ENCODE measurements at places on chromosomes 4 and X. TPM values are rescaled to one million over a fixed set of nuclear protein-coding genes. Genes with fewer than 3 reads are reported as not detected.

The GPRASP3 gene
- total RNA-seq, result 5.2 TPM

The CD38 gene
- total RNA-seq, result 0.44 TPM

The TLR8 gene
- total RNA-seq, result 0.44 TPM

The NUP62CL gene
- 0.84 TPM for total RNA-seq

The MUC7 gene
- not detected for total RNA-seq

The TRPC3 gene
- total RNA-seq, result 0.93 TPM

The USP17L10 gene
- not detected for total RNA-seq

The TEX13C gene
- not detected for total RNA-seq

The CENPVL2 gene
- not detected for total RNA-seq

The TEX13B gene
- not detected for total RNA-seq

The FRG2 gene
- not detected for total RNA-seq

Data from muscle of leg (tissue), 16 donors.